Activated CD8-positive, alpha-beta T cell treated with anti-CD3 and anti-CD28 coated beads for 36 hours (primary cell): ENCODE measurements at places on chromosomes 1 and 21. TPM values are rescaled to one million over a fixed set of nuclear protein-coding genes. Genes with fewer than 3 reads are reported as not detected.

DNA sequence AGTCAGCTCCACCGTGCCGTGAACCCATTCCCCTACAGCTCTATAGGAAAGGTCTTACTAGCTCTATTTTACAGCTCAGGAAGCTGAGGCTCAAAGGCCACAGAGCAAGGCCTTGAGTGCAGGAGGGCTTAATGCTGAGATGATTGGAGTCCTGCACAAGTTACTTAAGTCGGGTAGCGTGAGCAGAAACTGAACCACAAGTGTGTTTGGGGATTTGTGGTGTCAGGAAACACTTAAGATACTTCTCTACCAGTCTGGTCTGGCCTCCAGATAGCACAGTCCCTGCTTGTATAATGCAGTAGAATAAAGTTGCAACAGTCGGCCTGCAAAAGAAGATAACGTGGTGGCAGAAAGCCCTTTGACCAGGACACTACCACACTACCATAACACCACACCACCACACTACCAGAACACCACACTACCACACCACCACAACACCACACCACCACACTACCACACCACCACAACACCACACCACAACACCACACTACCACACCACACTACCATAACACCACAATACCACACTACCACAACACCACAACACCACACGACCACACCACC lies 118.1 kb downstream of the SPSB1 start:
- H3K4me1 ChIP-seq = peaks cover 26% of the 10 kb centered on the region
- peak overlapping the region; percentile 77 for H3K27ac ChIP-seq
- peak; percentile 46 for DNase-seq

- H3K4me3 ChIP-seq = no peak overlapping the region
- no peaks in the 10 kb centered on the region for H3K36me3 ChIP-seq
- DNase-seq = no peak
Observed at GRCh38 chr1:219537223-219537631, 75.7 kb downstream of the ZC3H11B start.

The TEX38 gene
- total RNA-seq = not detected

DNA sequence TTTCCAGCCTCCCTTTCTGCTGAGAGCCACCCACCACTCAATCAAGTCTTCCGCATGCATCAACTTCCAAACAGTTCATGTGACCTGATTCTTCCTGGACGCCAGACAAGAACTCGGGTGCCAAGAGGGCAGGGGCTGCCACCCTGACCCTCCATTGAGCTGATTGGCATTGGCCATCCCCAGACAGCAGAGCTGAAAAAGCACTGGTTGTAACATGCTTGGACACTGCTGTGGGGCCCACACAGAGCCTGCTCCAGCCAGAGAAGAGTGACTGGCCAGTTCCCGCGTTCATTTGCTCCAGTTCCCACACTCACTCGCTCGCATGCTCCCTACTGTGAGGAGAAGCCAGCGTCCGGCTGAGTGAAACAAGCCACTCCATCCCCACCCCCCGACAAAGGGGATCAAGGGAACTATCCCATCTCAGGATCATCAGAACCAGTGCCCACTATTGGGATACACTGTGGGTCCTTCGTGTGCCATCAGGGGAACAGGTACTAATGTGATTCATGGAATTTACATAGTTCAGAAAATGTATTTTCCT lies 420.3 kb downstream of the NPHP4 start:
- H3K4me1 ChIP-seq = no peaks in the 10 kb centered on the region
- no peak for DNase-seq
- no peak overlapping the region for H3K27ac ChIP-seq
- no peaks in the 10 kb centered on the region for H3K27me3 ChIP-seq

The ADAMTS5 gene
- not detected for total RNA-seq

- peak overlapping the region; percentile 14 for H3K4me3 ChIP-seq
- peaks cover 58% of the 10 kb centered on the region for H3K4me1 ChIP-seq
- H3K36me3 ChIP-seq = peaks cover 42% of the 10 kb centered on the region
Observed at GRCh38 chr1:150006881-150007421, 3.6 kb downstream of the OTUD7B start.

DNA sequence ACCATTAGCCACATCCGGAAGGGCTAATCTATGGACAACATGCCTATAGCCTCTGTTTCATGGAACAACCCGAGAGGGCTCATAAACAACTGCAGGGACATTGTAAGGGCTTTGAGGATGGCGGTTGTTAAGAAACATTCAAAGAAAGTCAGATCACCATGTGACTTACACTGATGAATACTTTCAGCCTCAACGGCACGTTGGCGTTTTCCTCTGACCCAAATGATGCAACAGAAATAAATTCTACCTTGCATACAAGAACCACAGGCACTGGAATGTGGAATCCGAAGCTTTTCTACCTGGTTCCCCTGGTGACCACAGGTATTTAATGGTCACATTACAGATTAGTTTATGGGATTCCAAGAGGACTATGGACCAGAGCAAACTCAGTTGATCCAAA lies 107.0 kb downstream of the CLIC6 start:
- no peak for DNase-seq
- H3K27me3 ChIP-seq = peaks cover 2% of the 10 kb centered on the region
- H3K36me3 ChIP-seq = no peaks in the 10 kb centered on the region
- no peak overlapping the region for H3K27ac ChIP-seq

DNA sequence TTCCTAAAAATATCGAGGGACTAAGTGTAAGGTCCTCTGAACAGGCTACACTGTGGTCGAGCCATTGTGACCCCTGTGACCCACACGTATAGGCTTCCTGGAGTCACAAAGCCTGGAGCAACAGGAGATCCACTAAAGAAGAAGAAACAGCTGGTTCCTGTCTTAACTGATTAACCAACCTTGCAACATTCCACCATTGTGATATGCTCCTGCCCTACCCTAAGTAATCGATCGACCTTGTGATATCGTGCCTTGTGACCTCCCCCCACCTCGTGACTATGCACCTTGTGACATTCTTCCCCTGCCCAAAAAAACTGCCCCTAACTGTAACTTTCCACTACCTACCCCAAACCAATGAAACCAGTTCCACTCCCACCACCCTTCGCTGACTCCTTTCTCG lies 304.6 kb upstream of the FAM78B start:
- no peak overlapping the region for H3K27ac ChIP-seq
- no peaks in the 10 kb centered on the region for H3K4me1 ChIP-seq
- no peaks in the 10 kb centered on the region for H3K36me3 ChIP-seq
- no peak overlapping the region for H3K4me3 ChIP-seq
- H3K27me3 ChIP-seq = peaks cover 27% of the 10 kb centered on the region

- peaks cover 6% of the 10 kb centered on the region for H3K4me1 ChIP-seq
- no peak overlapping the region for H3K4me3 ChIP-seq
- no peak for DNase-seq
- H3K27me3 ChIP-seq = peaks cover 33% of the 10 kb centered on the region
- H3K27ac ChIP-seq = no peak overlapping the region
Observed at GRCh38 chr1:4654764-4655673, 610 bp downstream of the AJAP1 start.

The RGSL1 gene
- not detected for total RNA-seq

- peaks cover 4% of the 10 kb centered on the region for H3K27me3 ChIP-seq
- H3K4me1 ChIP-seq = no peaks in the 10 kb centered on the region
- no peak overlapping the region for H3K27ac ChIP-seq
- no peaks in the 10 kb centered on the region for H3K36me3 ChIP-seq
- no peak for DNase-seq
Observed at GRCh38 chr1:17250601-17251000, 1.7 kb downstream of the PADI3 start.

- no peak for DNase-seq
- peaks cover 19% of the 10 kb centered on the region for H3K36me3 ChIP-seq
- H3K27ac ChIP-seq = no peak overlapping the region
- no peaks in the 10 kb centered on the region for H3K27me3 ChIP-seq
- peaks cover 63% of the 10 kb centered on the region for H3K4me1 ChIP-seq
Observed at GRCh38 chr21:43884861-43885417, 19.9 kb downstream of the AGPAT3 start.

GRCh38 chr1:102002057-102002456 lies 5.3 kb upstream of the OLFM3 start:
- no peak overlapping the region for H3K27ac ChIP-seq
- no peaks in the 10 kb centered on the region for H3K36me3 ChIP-seq
- H3K4me3 ChIP-seq = no peak overlapping the region
- DNase-seq = no peak

GRCh38 chr1:244802556-244803239 lies 32.8 kb upstream of the COX20 start:
- H3K27me3 ChIP-seq = peaks cover under 1% of the 10 kb centered on the region
- no peak overlapping the region for H3K4me3 ChIP-seq
- H3K36me3 ChIP-seq = no peaks in the 10 kb centered on the region
- H3K27ac ChIP-seq = no peak overlapping the region
- DNase-seq = no peak

- H3K4me1 ChIP-seq = peaks cover 33% of the 10 kb centered on the region
- H3K4me3 ChIP-seq = no peak overlapping the region
- H3K27me3 ChIP-seq = peaks cover 3% of the 10 kb centered on the region
- H3K36me3 ChIP-seq = no peaks in the 10 kb centered on the region
- DNase-seq = no peak
- H3K27ac ChIP-seq = no peak overlapping the region
Observed at GRCh38 chr1:221832151-221832550, 90.3 kb upstream of the DUSP10 start.

The FCGR2B gene
- not detected for total RNA-seq

The CXADR gene
- 0.29 TPM for total RNA-seq

The NHLH1 gene
- 0.22 TPM for total RNA-seq

DNA sequence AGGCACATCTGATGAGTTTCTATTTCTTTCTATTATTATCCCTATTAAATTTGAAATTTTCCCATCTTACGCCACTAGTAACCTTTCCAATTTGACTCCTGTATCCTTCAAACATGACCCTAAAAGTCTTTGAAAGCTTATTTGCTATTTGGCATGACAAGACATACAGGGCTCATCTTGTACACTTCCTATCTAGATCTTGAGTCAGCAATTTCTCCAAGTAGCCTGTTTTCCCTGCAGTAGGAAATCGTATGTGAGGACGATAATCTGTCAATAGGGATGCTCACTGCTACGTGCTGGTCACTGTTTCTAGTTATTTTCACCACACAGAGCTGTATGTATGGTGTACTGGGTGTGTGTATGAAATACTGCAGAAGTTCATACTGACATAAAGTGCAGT lies 142.7 kb downstream of the CDC42BPA start:
- H3K27ac ChIP-seq = no peak overlapping the region
- DNase-seq = no peak
- no peaks in the 10 kb centered on the region for H3K4me1 ChIP-seq
- peaks cover 7% of the 10 kb centered on the region for H3K27me3 ChIP-seq

The DAP3 gene
- 160 TPM for total RNA-seq

DNA sequence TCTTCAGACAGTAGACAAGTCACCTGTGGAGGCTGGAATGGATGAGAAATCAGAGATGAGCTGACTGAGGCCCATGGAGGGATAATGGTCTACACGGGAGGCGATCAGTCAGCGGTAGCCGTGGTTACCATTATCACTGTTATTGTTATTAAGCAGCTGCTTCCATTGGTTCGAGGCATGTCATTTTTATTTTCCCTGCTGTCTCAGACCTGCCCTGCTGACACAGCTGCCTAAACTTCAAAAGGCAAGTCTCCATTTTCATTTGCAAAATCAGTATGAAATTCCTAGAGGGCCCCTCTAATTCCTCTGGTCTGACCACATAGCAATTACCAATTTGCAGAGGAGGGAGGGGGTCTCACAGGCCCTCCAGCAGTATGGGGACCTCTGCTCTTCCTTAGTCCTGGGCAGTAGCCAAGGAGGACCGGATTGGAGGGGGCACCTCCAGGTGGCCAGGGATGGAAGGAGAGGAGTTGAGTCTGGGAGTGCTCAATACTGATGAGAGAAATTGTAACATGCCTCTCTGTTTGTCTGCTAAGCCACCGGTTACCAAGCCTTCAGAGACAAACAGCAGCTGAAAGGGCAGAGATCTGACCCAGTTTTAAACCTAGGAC lies 184.2 kb downstream of the TRABD2B start:
- no peak for DNase-seq
- H3K4me3 ChIP-seq = no peak overlapping the region
- H3K4me1 ChIP-seq = no peaks in the 10 kb centered on the region
- H3K36me3 ChIP-seq = no peaks in the 10 kb centered on the region
- peaks cover 2% of the 10 kb centered on the region for H3K27me3 ChIP-seq
- no peak overlapping the region for H3K27ac ChIP-seq

DNA sequence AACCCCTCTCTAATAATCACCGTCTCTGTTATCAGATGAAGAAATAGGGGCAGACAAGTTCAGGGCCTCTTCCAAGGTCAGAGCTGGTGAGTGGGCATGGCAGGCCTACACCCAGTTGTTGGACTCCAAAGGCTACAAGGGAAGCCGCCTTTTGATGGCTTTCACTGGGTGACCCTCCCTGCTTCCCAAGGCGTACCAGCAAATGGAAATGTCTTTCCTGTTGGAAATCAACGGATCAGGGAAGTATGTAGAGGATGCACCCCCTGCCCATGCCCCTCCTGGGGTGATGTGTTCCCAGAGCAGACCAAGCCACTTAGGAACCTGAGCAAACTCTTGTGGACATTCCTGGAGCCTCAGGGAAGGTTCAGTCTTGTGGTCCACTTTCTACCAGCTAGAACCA lies 47.4 kb downstream of the LGR6 start:
- no peak overlapping the region for H3K4me3 ChIP-seq
- DNase-seq = no peak
- H3K36me3 ChIP-seq = no peaks in the 10 kb centered on the region
- peaks cover 3% of the 10 kb centered on the region for H3K4me1 ChIP-seq
- H3K27me3 ChIP-seq = peaks cover 8% of the 10 kb centered on the region

The LCA5L gene
- 0.36 TPM for total RNA-seq

GRCh38 chr1:248805876-248806275 lies 19.8 kb downstream of the SH3BP5L start:
- H3K4me1 ChIP-seq = peaks cover 11% of the 10 kb centered on the region
- H3K27ac ChIP-seq = no peak overlapping the region

The CYP4A11 gene
- not detected for total RNA-seq

DNA sequence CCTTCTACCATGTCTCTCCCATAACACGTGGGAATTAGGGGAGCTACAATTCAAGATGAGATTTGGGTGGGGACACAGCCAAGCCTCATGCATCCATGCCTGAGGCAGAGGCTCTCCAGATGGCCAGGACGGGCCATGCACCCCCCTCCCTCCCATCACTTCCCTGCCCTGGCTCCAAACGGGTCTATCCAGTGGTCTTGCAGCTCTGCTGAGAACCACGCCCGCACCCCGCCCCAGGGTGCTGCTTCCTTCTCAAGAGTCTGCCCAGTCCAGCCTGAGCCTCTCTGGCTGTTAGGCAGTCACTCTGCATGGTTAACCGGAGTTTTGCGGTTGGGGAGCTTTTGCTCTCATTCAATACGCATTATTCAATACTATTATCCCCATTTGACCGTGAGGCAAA lies 131.5 kb upstream of the TMEM51 start:
- H3K27me3 ChIP-seq = no peaks in the 10 kb centered on the region
- DNase-seq = no peak
- no peaks in the 10 kb centered on the region for H3K36me3 ChIP-seq
- no peak overlapping the region for H3K4me3 ChIP-seq

GRCh38 chr21:39313042-39313570 lies 326 bp downstream of the BRWD1 start:
- peak overlapping the region; percentile 93 for H3K4me3 ChIP-seq
- H3K27me3 ChIP-seq = no peaks in the 10 kb centered on the region
- peak; percentile 36 for DNase-seq
- peak overlapping the region; percentile 95 for H3K27ac ChIP-seq
- peaks cover 40% of the 10 kb centered on the region for H3K4me1 ChIP-seq

The KISS1 gene
- not detected for total RNA-seq
